MG63 (cell line): ENCODE measurements at places on chromosomes 16 and 17. TPM values are rescaled to one million over a fixed set of nuclear protein-coding genes. Genes with fewer than 3 reads are reported as not detected.

- DNase-seq = peak; percentile 59
Measured at GRCh38 chr17:54948380-54948779, 20.1 kb downstream of the COX11 start.

GRCh38 chr17:66331038-66331816, 28.8 kb downstream of the PRKCA start:
- DNase-seq = no peak

DNA sequence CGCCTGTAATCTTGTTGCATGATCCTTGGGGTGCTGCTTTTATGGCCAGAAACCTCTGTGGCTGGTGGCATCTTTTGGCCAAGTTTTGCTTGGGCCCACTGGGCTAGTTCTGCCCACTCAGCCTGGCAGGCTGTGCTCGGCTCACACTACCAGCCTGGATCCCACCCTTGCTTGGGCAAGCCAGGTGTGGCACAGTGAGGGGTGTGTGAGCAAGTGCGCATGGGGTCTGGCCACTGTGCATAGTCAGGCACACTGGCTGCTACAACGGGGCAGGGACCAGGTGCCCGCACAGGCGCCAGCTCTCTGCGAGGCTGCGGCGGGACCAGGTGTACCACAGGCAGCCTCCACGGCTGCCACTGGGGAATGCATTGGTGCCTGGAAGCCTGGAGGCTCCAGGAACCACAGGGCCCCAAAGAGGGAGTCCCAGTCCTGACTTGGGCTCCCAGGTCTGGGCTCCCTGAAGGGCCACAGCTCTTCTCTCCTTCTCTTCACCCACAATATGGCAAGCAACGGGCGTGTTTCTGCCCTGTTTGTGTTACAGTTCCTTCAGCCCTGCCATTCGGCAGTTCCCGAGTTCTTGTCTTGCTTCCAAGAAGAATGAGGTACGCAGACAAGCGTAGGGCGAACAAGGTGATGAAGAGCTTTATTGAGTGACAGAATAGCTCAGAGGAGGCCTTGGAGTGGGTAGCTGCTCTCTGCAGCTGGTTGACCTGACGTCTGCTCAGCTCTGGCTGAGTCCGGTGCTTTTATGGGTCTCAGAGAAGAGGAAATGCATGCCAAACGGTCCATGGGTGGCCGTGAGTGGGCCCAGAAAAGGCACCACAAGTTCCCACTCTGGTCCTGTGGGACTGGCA, 26.7 kb upstream of the PRM1 start:
- DNase-seq = no peak

C16orf87 gene
- total RNA-seq = 13.6 and 32.5 TPM in 2 replicates

DNA sequence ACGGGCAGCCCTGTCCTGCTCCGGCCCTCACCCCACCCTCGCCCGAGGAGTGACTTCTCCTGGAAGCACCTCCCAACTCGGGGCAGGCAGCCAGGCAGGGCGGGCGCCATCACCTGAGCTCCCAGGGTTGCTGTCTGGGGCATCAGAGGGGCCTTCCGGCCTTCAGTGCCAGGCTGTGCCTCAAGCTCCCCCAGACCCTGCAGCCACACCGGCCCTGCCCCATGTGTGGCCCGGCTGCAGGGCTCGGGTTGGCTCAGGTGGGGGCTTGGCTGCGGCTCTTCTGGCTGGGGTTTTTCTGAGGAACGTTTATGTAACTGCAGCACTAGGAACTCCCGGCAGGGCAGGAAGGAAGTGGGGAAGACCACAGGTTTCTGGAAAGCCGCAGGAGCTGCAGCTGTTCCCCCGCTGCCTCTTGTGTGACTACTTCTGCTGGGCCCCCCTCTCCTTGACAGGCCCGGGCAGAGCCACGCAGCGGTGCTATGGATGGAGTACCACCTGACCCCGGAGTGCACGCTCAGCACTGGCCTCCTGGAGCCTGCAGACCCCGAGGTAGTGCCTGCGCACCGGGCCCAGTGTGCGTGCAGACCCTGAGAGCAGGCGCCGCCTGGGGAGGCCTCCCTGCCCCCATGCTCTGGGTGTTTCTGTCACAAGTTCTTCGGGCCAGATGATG, 45.6 kb downstream of the PRMT7 start:
- no peak for DNase-seq

DNA sequence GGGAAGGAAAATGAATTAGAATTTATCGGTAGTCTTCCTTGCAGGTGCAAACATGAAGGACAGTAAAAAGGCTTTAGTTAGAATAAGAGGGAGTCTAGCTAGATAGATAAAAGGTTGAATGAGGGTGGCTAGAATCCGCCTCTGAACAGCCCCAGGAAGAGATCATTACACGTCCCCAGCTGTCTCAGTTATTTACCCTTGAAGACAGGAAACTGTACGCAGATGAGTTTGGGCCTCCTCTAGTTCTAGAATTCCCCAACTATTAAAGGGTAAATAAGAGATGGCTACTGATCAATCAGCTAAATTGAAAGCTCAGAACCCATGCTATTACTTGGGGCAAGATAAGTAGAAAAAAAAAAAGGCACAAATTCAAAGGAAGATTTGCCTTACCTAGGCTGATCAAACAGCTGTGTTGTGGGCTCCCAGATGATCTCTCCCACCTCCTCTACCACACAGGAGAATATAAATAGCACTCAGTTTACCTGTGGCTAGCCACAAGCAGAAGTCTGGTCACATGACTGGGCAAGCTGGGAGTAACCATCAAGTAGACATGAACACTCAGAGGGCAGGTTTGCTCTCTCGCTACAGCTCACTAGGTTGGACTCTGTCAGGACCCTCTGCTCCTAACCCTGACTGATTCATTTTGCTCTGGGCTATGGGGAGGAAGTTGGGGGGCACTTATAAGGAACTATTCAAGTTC, 17.0 kb downstream of the FAM117A start:
- no peak for DNase-seq

DNA sequence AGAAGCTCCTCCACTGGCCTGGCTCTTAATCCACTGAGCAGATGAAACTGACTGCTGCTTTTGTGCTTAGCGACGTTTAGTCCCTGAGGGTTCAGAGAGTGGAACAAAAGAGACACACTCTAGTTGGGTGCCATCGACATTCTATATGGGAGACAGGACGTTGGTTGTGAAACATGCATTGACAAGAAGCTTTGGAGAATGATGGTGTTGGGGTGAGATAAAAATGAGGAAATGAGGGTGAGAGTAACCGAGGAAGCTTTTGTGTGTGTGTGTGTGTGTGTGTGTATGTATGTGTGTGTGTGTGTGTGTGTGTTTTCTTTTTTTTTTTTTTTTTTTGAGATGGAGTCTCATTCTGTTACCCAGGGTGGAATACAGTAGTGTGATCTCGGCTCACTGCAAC, 89.5 kb downstream of the ABCC1 start:
- no peak for DNase-seq

MMP15 gene
- total RNA-seq = 9.9 and 14.5 TPM in 2 replicates

DNA sequence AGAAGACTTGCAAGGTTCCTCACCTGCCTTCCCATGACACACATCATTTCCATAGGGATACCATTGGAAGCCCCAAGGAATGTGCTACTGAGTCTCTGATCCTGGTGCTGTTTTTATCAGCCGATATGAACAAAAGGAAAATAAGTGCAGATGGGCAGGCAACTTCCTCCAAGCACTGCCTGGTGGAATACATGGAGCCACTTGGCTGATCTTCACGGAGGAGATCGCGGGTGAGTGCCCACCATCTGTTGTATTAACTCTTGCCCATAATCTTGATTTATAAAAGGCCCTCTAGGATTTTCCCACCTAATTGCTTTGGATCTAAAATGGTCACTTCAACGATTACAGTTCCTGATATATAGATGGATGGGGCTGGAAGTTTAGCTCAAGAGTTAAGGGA, 24.7 kb upstream of the CDRT15 start:
- DNase-seq = no peak

NKD1 gene
- 0.07 and 0.12 TPM in 2 replicates for total RNA-seq

CLEC10A gene
- total RNA-seq = not detected in 2 replicates

DNA sequence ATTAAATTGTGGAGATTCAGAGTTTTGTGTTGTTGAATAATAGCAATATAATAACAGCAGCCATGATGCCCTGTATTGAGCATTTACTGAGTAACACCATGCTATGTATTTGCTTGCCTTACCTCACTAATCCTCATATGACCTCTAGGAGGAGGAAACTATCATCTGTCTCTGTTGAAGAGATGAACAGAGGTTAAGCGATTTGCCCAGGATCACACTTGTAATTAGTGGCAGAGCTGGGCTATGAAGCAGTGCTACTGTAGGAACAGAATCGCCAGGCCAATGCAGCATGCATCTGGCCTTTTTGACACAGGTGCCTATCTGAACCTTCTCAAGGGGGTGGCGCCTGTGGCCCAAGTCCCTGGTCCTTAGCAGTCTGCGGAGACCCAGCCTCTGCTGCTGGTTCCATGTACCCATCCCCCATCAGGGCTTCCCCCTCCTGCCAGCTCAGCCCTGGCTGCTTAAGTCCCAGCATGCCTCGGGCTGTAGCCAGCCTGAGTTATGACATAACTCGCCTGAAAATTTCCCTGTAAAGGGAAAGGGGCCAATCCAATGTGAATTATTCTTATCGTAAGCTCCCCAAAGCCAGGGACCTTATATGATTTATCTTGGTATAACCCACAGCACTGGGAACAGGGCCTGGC, 50.4 kb upstream of the HS3ST2 start:
- DNase-seq = no peak

KATNIP gene
- 1.5 and 8.0 TPM in 2 replicates for total RNA-seq

BEAN1 gene
- total RNA-seq = 0.56 TPM in 1 of 2 replicates, not detected in the other

DNA sequence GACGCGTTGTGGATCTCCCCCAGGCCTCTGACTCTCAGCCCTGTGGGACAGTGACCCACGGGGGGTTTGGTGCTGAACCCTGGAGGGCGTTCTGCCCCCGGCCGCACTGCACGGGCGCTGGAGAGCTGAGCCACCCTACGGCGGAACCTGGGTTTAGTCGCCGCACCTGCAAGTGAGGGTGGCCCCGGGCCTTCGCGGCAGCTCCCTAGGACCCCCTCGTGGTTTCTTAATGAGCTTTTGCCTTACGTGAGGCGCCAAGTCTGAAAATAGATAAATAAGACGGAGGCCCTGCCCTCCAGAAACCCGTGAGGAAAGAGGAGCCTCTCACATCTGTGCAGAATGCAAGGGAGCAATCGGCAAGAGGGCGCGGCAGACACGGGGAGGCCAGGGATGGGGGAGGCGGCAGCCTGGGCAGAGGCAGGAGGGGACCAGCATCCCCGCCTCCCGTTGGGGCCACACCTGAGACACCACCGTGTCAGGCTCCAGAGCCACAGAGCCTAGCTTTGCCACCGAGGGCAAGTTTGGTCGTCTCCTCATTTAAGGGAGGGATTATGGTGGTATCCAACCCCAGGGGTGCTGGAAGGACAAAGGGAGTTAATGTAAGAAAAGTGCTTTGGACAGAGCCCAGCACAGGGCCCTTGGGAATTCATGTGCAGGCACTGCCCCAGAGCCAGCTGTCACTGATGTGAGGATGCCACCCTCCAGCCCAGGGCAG, 153.2 kb upstream of the CHMP6 start:
- DNase-seq = no peak

DNAH9 gene
- total RNA-seq = not detected in 2 replicates

FADS6 gene
- total RNA-seq = not detected in 2 replicates

IRX5 gene
- 16.7 and 26.4 TPM in 2 replicates for total RNA-seq

GRCh38 chr16:24123275-24123674, 132.9 kb upstream of the CACNG3 start:
- DNase-seq = no peak

- DNase-seq = no peak
Measured at GRCh38 chr16:65153365-65154105, 31.7 kb upstream of the CDH11 start.

DNA sequence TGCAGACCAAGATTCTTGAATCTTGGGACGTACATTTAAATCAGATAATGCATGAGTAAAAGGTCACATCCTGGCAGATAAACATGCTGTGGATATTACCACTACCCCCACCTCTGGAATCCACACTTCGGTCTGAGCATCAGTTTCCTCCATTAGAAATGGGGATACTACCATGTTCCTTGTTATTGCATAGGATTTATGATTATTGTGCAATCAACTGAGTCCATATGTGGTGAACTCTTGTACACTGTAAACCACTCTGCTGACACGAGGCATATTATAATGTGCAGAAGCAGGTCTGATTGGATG, 108.7 kb downstream of the VAT1L start:
- no peak for DNase-seq

GRCh38 chr17:19317359-19318095, 45.0 kb downstream of the B9D1 start:
- no peak for DNase-seq

GRCh38 chr17:14334919-14335318, 34.0 kb downstream of the HS3ST3B1 start:
- no peak for DNase-seq

DNA sequence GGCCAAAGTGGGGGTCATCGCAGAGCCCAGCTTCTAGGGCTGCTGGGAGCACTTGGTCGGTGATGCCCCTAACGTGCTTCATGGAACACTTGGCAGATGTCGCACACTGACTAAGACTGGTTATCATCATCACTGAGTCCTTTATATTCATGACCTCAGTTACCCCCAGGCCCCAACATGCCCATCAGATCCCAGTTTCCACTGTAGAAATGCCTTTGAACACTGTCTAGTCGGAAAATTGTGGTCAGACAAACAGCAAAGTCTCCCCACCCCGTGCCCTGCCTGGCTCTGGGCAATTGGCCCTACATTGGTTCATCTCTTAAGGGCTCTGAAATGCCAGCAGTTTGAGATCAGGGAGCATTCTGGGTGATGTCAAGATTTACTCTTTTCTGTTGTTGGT, 51.3 kb downstream of the NKD1 start:
- DNase-seq = no peak

DNA sequence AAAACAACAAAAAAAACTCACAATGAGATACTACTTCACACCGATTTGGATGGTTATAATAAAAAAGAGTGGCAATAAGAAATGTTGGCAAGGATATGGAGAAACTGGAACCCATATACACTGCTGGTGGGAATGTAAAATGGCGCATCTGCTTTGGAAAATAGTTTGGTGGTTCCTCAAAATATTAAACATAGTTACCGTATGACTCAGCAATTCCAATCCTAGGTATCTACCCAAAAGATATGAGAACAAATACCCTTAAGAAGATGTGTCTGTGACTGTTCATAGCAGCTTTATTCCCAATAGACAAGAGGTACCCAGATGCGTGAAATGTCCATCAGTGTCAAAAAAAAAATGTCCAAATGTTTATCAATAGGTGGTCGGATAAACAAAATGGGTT, 7.2 kb downstream of the CPPED1 start:
- DNase-seq = no peak

- no peak for DNase-seq
Measured at GRCh38 chr16:70294385-70295025, 4.5 kb upstream of the DDX19B start.

KREMEN2 gene
- total RNA-seq = 0.26 and 1.0 TPM in 2 replicates

DNA sequence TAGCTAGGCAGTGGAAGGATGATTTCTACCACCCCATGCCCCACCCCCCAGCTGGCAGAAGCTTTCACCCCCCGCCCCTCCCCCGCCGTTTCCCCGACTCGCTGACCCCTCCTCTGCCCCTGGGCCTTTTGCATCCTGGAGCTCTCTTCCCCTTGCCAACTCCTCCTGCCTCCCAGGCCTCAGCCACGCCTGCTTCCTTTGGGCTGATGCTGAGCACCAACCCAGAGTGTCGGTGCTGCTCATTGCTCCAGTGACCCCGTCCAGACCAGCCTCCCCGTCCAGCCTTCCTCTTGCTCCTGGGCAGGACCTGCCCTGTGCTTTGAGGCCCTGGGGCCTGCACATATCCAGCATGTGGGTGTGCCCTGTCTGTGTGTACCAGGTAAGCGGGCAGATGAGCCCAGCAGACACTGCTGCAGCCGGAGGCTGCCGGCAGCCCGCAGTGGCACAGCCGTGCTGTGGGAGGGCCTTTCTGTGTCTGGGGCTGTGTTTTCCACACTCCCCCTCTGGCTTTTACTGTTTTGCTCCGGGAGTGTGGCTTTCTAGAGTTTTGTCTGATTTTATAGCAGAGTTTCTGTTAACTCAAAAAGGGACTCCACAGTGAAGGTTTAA, 72.9 kb downstream of the JPH3 start:
- peak; percentile 18 for DNase-seq
